ENCODE measurements at places on chromosomes 7 and 10.

GRCh38 chr7:134935701-134936100, 50.6 kb upstream of the AGBL3 start:
- ATAC-seq: no peak

DNA sequence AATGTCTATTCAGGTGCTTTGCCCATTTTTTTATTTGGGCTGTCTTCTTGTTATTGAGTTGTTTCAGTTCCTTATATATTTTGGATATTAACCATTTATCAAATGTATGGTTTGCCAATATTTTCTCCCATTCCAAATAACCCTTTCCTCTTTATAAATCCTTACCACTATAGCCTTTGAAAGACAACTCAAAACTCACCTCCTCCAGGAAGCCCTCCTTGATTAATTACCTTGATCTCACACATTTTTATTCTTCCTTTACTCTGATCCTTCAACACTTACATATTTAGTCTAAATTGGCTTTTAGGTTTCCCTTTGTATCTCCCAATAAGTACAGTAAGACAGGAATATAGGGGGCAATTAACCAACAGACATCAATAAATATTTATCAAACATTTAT, 42.9 kb downstream of the NRCAM start:
- no peak for ATAC-seq

- ATAC-seq: no peak
Measured at GRCh38 chr10:132130286-132131265, 56.2 kb upstream of the DPYSL4 start.

GRCh38 chr10:66350622-66351399, 575.0 kb upstream of the LRRTM3 start:
- no peak for ATAC-seq

DNA sequence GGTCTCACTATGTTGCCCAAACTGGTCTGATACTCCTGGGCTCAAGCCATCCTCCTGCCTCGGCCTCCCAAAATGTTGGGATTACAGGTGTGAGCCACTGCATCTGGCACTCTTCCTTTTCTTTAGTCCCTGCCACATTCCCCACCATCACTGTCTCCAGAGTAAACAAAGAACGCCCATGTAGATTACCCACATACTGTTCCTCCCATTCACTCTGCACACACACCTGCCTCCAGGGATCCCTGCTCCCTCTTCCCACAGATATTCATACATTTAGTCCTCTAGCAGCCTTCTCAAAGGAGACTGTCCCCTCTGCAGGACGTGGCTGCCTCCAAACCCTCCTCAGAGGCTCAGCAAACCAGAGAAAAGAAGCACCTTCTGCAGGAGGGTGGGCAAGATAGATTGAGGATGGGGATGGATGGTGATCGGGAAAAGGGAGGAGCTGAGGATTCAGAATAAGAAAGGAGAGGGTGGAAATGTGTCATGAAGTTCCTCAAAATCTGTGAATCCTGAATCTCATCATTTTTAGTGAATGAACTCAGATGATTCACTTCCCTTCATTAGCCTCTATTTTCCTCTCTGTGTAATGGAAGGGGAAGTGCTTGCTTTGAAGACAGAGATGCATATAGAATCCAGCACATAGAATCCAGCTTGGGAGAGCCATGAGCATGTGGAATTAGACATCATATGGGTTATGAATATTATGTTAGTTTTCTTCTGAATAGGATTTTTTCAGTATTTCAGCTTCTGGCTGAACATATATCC, 5.5 kb upstream of the PLAU start:
- no peak for ATAC-seq

DNA sequence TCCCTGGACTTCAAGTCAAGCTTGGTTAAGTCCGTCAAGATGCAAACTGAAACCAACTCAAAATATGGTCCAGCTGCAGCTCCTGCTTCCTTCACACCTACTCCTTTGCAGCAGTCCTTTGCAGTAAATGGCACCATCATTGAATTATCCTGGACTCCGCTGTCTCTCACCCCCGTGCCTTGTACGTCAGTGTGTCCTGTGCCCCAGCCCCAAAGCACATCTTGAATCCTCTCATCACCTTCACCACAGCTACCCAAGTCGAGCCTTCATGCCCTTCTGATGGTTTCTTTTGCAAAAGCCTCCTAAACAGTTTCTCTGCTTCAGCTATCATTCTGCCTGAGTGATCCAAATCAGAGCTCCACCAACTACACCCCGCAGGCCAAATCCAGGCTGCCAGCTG, 88.4 kb upstream of the LEP start:
- no peak for ATAC-seq

All from gastroesophageal sphincter (tissue), 4 donors.